ENCODE measurements at places on chromosomes 13 and 19. TPM values are rescaled to one million over a fixed set of nuclear protein-coding genes. Genes with fewer than 3 reads are reported as not detected.

CABP5 gene
- not detected for total RNA-seq

PTPRH gene
- total RNA-seq: 0.08 TPM

ERICH6B gene
- total RNA-seq: not detected

AMER2 gene
- 0.35 TPM for total RNA-seq

MYO1F gene
- total RNA-seq: 42.6 TPM

DNA sequence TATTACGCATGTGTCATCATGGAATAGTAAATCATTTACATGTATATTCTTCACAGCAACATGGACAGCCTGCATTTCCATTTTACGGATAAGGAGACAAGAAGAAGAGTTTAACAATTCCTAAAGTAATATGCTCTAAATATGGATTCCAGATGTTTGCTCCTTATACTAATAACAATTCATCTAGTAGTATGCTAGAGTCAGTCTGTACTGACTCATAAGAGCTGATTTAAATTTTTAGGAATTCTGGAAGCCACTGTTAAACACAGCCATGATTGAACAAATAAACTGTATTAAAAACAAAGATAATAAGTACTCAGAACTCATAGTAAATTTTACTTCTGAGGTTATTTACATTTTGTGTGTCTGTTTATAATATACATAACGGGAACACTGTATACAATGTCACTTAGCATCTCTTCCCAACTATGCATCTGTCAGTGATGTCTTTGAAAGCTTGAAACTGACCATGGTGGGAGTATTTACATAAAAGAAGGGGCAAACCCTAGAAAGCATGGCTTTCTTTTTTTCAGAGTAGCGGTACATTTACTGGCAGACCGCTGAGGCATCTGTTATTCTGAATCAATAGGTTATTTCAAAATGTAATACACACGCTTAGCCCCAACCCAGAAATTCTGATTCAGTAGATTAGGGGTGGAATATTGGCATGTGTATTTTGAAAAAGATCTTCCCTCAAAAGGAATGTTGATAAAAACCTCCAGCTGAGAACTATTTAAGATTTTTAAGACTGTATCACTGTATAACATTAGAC lies 12.9 kb downstream of the ZC3H13 start:
- H3K27me3 ChIP-seq: no peaks in the 10 kb centered on the region
- no peak overlapping the region for H3K27ac ChIP-seq
- H3K4me3 ChIP-seq: no peak overlapping the region
- no peak for DNase-seq

DNA sequence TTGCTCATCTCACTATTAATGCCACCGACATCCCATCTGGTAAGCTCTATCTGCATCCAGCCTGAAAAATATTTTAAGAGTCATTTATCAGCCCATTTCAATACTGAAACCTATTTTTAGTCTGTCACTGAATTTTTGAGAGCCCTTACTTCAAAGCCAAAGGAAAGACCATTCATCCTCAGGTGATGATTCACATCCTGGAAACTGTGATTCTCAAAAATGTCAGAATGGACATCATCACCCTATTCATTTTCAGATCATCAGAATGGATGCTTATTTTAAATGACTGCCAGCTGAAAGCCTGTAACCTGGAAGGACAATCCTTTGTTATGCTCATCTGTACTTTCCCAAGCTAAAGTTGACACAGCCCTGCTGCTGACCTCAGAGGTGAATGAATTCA lies 27.0 kb downstream of the TNFSF11 start:
- no peak for DNase-seq
- peaks cover 15% of the 10 kb centered on the region for H3K4me1 ChIP-seq
- no peaks in the 10 kb centered on the region for H3K27me3 ChIP-seq
- no peak overlapping the region for H3K27ac ChIP-seq
- no peak overlapping the region for H3K4me3 ChIP-seq
- H3K36me3 ChIP-seq: no peaks in the 10 kb centered on the region

- H3K36me3 ChIP-seq: no peaks in the 10 kb centered on the region
- no peak overlapping the region for H3K27ac ChIP-seq
- no peaks in the 10 kb centered on the region for H3K27me3 ChIP-seq
- no peaks in the 10 kb centered on the region for H3K4me1 ChIP-seq
Observed at GRCh38 chr13:110103026-110103425, 203.9 kb downstream of the COL4A1 start.

- H3K4me1 ChIP-seq: peaks cover 7% of the 10 kb centered on the region
- DNase-seq: no peak
- peak overlapping the region; percentile 92 for H3K27ac ChIP-seq
Observed at GRCh38 chr19:44002212-44002565, 568 bp upstream of the ZNF230 start.

DNA sequence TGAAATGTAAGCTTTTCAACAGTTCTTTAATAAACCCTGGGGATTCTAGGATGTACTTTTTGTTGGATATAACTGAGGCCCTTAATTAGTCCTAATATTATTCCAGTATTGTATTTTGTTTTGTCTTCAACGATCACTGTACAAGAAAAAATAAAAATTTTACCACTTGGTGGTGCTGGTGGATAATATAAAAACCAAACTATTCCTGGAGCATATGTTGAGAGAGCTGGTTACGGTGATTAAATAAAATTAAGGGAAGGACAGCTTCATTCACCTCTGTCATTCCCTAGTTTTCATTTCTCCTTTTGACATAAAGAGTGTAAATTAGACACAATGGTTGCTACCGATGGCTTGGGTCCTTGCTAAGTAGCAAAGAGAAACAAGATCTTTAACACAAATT lies 598.6 kb upstream of the PCDH20 start:
- DNase-seq: no peak
- H3K36me3 ChIP-seq: no peaks in the 10 kb centered on the region
- H3K27ac ChIP-seq: no peak overlapping the region
- no peaks in the 10 kb centered on the region for H3K4me1 ChIP-seq
- H3K4me3 ChIP-seq: no peak overlapping the region

DNA sequence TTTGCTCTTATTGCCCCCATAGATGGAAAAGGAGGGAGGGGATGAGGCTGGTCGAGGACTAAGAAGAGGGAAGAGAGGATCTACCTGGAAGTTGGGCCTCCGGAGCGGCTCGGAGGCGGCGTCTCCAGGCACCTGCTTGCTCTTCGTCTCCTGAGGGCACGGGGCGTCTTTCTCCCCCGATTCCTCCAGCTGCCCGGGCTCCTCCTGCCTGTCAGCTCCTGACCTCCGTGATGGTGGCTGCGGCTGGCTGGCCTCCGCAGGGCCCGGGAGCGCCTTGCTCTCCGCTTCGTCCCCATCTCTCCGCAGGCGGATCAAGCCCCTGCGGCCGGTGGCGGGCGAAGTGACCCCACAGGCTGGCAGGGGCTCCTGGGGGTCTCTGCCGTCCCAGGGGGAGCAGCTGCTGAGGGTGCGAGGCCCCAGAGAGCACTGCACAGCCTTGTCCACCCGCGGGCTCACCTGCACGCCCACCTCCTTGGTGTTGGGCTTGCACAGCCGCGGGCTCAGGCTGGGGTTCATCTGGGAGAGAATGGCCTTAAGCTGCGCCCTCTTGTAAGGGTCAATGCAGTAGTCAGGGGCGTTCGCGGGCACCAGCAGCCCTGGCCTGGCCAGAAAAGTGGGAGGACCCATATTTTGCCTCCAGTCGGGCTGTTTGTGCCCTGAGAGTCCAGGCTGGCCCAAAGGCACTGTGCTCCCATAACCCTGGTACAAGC lies 3.8 kb downstream of the ZAR1L start:
- peaks cover 8% of the 10 kb centered on the region for H3K4me1 ChIP-seq
- H3K27ac ChIP-seq: no peak overlapping the region
- no peak overlapping the region for H3K4me3 ChIP-seq
- no peak for DNase-seq
- no peaks in the 10 kb centered on the region for H3K27me3 ChIP-seq

- H3K4me3 ChIP-seq: no peak overlapping the region
- DNase-seq: no peak
- H3K36me3 ChIP-seq: no peaks in the 10 kb centered on the region
- no peaks in the 10 kb centered on the region for H3K4me1 ChIP-seq
- H3K27ac ChIP-seq: no peak overlapping the region
Observed at GRCh38 chr13:49351871-49352270, 92.0 kb downstream of the CAB39L start.

DNA sequence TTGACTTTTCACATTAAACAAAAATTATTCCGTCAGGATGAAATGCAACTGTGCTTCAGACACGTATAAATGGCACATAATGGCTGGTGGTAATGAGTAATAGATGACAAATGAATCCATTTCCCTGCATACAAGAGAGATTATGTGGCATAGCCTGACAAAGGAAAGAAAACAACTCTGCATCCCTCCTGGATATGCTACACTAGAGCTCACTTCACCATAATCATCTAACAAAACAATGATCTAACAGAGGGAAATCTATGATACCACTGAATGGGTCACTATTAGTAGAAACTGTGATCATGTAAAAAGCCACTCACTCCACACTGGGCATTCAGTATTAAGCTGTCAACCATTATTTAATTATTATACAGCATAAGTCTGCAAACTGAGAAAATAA lies 1498.4 kb downstream of the EFNB2 start:
- H3K36me3 ChIP-seq: no peaks in the 10 kb centered on the region
- DNase-seq: no peak
- H3K27ac ChIP-seq: no peak overlapping the region
- H3K4me1 ChIP-seq: no peaks in the 10 kb centered on the region

Data from GM12878 (cell line).